Stimulated activated CD8-positive, alpha-beta memory T cell treated with anti-CD3 and anti-CD28 coated beads, Interleukin-15, amount 100 ng/mL, for 24 hours (primary cell): ENCODE measurements at places on chromosomes 2 and 18.

DNA sequence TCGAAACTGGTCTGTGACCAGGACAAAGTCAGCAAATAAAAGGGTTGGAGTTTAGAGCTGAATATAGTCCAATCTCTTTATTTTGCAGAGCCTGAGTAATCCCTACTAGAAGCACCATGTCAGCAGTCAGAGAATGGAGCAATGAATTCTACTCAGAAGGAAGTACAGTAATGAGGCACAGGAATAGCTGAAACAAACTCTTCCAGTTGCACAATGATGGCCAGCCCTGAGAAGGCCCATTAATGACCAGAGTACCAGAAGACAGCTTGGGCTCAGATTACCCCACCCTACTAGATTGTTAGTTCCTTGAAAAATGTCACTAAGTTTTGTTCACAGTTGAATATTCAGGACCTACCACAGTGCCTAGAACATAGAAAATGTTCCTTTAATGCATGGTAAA is 40.3 kb upstream of the SCG2 start:
- no peak for DNase-seq

DNA sequence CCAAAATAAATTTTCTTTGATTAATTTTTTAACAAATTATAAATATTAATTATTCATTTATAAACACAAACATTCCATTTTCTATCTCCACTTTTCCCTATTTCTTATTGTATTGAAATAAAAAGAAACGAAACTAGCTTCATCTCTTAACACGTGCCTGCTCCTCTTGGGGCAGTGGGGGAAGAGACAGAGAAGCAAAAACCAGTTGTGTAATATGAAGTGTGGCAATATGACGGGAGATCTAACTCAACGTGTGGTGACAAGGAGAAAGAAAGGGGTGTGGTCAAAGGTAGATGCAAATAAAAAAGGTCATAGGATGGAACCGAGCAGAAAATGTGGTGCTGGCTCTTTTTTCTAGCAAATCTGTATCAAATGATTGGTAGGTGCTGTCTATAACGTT is 106.9 kb upstream of the SLC8A1 start:
- DNase-seq, result no peak

DNA sequence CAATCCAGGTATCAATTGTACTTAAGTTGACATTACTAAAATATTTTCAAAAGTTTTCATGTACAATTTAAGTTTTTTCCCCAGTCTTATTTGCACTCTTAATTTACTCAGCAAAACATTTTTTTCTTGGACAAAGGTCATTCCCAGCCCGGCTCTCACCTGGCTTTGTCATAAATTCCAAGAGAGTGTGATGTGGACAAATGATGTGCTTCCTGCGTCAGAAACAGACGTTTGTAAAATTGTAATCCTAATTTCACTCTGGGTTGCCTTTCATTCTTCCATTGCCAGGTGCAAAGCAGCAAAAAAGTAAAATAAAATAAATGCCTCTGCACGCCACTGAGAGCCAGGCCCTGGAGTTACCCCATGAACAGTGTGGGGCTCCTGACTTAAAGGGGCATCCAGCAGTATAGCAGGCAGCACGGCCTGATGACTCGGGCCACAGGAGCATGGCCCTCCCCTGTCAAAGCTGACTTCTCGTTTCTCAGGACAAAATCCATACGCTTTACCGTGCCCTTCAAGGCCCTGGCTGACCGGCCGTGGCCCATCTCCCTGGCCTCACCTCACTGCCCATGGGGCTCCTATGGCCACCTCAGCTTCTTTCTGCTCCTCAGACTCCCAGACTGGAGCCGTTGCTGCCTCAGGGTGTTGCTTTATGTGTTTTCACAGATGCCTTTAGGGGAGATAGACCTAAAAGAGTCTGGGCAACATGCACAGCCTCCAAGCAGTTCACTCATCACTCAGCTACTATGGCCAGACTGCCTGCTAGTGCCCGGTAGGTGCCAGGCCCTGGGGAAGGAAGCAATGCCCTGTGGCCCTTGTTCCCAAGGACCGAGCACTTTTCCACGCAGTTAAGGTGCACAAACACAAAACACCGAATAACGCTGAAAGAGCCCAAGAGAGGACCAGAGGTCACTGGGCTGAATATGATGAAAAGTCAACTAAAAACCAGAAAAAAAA is 7.6 kb upstream of the TMEM185B start:
- DNase-seq, result no peak

DNA sequence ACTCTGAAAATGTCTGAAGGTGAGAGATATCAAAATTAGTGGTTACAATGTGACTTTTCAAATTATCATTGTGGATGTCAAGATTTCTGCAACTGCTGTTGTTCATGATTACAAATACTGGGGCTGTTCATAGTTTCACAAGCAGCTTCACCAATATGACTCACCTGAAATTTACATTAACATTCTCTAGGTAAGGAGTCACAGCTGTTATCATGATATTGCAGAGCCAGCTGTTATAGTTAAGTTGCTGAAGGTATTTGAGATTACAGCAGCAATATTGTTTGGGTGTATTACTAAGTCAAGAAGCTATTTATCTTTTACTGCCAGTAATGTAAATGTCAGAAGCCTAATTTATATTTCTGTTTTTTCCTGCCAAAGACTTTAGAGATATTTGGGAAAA is 140.0 kb downstream of the MC4R start:
- no peak for DNase-seq

GRCh38 chr18:13813271-13813849 is 10.6 kb upstream of the MC5R start:
- DNase-seq, result peak; percentile 17

DNA sequence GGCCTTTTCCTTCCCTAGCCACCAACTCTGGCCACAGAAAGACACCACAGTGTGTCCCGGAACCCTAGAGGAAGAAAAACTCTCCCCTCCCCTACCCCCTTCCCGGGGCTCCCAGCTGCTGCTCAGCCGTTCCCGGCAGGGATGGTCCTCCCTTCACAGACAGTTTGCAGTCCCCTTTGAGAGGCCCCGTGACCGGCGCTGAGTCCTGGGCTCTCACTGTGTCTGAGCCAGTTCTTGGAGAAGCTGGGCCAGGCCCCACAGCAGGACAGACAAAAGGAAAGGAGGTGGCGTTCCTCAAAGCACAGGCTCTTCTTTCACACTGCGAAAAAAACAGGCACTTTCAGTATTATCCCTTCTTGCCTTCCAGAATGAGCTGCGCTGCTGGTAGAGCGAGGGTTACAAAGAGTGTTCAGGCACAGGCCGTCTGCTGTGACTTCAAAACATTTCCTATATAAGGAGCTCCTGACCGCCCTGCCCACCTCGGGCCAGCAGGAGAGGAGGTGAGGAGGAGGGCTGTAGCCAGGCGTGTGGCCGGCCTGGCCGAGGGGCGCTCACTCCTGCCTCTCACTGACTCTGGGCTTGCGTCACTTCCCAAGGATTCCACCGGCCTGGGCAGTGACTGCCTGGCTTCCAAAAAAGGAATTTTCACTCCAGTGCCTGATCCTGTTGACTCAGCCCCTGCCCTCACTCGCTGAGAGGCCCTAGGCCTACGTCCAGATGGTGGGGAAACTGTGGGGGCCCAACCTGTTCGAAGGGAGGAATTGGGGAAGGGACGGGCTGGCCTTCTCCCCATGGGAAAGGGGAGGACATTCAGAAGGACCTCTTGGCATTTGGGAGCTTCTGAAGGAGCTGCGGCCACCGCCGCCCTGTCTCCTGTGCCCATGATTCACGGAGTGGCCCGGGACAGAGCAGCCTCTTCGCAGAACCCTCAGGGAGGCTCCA is 24.9 kb downstream of the CIDEA start:
- DNase-seq, result no peak

GRCh38 chr18:23634692-23635091 is 28.0 kb downstream of the ANKRD29 start:
- no peak for DNase-seq

DNA sequence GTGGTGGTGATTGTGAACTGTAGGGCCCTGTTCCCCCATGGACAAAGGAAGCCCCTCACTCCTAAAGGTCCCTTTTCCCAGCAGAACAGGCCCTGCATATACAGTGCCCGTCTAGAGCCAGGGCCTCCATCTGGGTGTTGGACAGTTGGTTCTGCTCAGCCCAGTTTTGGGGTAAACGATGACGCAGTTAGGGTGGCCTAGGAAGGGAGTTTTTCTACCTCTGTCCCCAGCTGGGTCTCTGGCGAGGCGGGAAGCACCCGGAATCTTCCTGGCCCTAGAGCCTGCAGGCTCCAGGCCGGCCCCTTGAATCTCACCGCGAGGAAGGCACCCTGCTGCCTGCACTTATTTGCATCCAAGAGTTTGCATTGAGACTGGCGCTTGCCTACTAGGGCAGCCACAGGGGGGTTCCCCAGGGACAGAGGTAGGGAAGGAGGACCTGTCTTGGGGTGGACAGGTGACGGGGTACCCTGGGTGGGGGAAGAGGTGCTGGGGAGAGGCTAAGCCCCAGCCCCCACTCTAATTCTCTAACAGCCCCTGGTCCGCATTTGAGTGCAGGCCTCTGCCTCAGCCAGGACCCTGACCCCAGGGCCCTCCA is 529 bp upstream of the MTA3 start:
- DNase-seq, result no peak

- DNase-seq, result no peak
These were observed 158.8 kb downstream of the TMEFF2 start for GRCh38 chr2:192035731-192036442.

GRCh38 chr2:26809876-26810577 is 24.2 kb downstream of the CENPA start:
- no peak for DNase-seq

DNA sequence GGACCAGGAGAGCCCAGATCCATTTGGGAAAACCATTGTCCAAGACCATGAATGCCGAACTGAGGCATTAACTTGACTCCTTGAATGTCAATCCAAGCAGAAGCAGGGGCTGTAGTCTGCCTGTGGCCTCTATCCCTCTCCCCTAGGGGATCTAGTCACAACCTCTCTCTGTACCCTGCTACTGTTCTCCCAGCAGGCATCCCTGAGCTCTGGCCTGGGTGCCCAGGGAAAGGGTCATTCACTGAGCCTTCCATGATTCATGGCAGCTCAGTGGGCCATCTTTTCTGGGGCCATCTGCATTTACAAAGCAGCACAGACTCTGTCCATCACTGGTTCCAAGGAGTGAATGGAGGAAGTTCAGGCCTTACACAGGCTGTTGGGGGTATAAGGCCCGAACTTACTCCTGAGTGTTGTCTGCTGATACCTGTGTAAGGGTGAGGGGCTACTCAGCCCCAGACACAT is 151.8 kb downstream of the ZFP36L2 start:
- DNase-seq, result no peak

GRCh38 chr2:38405917-38406596 is 29.0 kb upstream of the ATL2 start:
- no peak for DNase-seq

- no peak for DNase-seq
These were observed 410.2 kb upstream of the CHST9 start for GRCh38 chr18:27595113-27595838.

- no peak for DNase-seq
These were observed 2002.2 kb upstream of the PIK3C3 start for GRCh38 chr18:39952816-39953215.

GRCh38 chr2:50489092-50489491 is 542.8 kb downstream of the NRXN1 start:
- DNase-seq, result no peak

GRCh38 chr2:222982010-222982908 is 69.7 kb upstream of the KCNE4 start:
- no peak for DNase-seq
